ENCODE measurements at places on chromosomes 6 and 20.

- no peak for DNase-seq
Observed at GRCh38 chr6:7912024-7912423, 1.4 kb upstream of the TXNDC5 start.

DNA sequence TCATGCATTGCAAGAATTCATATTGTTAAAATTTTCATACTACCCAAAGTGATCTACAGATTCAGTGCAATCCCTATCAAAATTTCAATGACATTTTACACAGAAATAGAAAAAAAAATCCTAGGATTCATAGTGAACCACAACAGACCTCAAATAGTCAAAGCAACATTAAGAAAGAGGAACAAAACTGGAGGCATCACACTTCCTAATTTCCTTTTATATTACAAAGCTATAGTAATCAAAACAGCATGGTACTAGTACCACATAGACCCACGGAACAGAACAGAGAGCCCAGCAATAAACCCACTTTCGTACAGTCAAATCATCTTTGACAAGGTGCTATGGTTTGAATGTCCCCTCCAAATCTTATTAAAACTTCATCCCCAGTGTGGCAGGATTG, 39.7 kb downstream of the NTSR1 start:
- no peak for DNase-seq

DNA sequence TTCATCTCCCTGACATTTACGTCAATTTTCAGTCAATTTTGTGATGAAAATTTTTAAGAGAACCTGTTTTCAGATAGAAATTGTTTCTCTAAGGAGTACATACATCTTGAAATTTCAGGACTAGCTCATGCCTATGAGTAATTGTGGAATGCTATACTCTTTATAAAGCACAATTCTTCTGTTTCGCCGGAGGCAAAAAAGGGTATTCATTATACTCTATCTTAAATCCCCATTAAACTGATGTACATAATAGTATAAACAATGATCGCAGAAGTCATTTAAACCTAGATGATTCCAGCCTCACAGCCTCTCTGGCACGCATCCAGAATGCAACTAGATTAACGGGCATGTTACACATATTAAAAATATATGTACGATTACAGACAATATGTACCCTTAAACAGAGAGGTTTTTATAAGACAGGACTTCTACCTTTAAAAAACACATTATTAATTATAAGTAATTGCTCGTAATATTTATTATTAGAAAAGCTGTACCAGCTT, 62.6 kb downstream of the NRSN1 start:
- no peak for DNase-seq

DNA sequence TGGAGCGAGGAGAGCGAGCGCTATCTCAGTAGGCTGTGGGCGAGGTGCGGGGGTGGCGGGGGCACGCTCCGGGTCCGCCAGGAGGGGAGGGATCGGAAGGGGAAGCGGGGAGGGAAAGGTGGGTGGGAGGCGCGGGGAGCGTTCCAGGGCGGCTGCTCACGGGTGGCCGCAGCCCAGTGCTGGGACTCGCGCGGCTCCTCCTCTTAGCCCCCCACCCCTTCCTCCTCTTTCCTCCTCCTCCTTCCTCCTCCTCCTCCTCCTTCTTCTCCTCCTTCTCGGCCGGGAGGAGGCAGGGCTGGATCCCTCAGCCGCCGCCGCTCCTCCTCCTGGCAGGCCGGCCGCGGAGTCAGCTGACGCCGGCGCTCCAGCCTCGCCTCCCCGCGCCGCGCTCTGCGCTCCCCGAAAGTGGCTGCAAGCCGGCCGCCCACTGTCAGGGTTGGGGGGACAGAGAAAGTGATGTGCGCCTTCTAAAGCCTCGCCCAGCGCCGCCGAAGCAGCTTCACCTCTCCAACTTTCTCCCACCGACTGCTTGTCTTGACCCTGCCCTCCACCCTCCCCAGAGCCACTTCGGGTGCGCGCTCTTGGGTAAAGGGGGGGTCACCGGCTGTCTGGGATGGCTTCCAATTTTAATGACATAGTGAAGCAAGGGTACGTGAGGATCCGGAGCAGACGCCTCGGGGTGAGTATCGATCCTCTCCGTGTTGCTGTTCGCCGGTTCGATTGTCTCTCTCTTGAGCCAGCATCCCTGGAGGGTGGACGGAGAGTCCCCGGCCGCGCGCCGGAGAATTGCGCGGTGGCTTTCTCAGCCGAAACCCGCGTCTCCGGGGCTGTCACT, at the start of gene DOK5:
TSS of gene DOK5 (plus strand) at position 260 of the 835 bp plus-strand sequence. CDS start at position 614, 354 bp downstream.
- DNase-seq, result no peak

DNA sequence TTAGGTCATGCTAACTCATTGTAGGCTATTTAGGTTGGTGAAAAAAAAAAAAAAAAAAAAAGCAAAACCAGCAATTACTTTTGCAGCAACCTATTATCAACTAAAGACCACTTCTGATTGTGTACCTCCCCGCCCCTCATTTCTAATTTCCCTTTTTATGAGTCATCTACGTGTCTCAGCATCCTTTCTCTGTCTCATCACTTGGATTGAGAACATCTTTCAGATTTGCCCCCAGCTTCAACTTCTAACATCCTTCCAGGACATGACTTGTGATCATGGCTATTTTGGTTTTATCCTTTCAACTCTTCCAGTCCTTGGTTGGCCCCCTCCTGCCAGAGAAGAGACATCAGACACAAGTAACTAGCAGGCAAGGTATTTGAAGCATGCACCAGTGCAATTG, 156.7 kb upstream of the CCN2 start:
- no peak for DNase-seq

DNA sequence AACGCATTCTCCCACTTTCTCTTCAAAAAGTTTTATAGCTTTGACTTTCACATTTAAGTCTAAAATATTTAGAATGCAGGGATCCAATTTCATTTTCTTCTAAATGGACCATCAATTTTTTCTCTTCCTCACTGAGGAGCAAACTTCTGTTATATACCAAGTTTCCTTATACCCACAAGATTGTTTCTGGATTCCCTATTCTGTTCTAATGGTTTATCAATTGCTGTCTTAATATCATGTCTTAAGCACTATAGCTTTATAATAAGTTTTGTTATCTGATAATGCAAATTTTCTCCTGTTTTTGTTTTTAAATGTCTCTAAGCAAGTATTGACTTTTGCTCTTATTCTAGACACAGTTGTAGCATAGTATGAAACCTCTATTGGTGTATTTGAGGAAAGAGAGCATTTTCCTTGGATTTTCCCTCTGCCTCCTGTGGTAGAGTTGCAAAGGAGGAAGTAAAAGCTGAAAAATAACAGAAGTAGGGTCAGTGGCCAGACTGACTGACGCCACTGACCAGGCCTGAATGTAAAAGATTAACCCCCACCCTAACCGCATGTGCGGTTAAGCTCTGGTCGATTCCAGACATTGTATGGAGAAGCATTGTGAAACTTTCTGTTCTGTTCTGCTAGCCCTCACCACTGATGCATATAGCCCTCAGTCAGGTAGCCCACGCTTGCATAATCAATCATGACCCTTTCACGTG, 40.3 kb downstream of the GPX5 start:
- no peak for DNase-seq

DNA sequence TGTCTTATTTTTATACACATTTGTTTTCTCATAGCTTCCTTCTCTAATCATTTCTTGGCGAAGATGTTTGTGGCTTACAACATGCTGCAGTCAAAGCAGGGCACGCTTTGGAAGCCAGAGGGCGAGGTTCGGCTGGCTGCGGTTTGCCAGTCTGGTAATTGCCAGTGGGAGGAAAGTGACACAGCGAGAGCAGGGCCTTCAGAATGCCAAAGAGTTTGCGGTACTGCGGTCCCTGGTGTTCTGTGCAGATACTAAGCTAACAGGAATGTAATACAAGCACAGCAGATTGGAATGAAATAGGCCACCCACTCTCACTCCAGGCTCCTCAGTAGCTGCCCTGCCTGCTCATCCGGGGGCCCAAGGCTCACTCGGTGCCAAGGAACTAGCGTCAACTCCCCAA, 58.7 kb upstream of the TGM3 start:
- DNase-seq, result no peak

DNA sequence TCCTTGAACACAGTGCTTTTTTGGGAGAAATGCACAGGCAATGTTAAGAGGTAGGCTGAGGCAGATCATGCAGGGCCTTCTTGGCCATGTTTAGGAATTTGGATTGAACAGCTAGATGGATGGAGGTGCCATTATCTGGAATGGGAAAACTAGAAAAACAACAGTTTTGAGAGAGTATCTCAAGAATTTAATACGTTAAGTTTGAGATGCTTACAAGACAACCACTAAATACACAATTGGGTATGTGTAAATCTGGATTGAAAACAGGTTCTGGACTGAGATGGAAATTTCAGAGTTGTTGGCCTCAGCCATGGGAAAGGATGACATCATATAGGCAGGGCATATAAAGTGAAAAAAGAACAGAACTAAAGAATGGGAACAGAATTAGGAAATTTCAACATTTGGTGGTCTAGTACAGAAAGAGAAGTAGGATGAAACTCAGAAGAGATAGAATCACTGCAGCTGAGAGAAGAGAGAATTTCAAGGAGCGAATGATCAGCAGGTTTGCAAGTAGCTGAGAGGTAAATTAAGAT, 37.1 kb downstream of the NCOA7 start:
- DNase-seq, result no peak

- DNase-seq, result no peak
Observed at GRCh38 chr6:124937645-124938044, 24.6 kb upstream of the RNF217 start.

DNA sequence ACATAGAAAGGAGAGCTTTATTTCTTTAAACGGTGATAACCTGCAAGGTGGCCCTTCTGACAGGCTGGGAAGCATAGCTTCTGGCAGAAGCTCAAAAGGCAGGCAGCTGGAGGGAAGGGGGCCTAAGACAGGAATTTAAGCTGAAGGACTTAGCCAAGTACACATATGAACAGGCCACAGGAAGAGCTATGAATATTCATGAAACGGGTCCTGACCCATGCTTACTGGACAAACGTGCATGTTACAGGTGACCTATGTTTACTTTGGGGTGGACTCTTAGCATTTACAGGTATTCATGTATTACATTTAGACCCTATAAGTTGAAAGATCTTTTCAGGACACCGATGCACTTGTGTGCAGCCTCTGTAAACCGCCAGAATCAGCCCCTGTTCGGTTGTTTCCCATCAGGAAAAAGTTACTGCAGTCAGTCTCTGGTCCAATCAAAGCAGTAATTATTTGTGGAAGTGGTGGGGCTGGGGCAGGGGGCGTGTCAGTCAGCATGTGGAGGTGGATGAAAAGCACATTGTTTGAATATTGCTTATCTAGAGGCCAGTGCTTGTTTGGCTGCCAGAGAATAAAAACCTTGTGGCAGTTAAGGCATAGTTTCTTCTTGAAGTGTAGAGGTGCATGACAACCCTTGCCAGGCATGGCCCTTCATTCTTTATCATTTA, 2.9 kb upstream of the GZF1 start:
- no peak for DNase-seq

DNA sequence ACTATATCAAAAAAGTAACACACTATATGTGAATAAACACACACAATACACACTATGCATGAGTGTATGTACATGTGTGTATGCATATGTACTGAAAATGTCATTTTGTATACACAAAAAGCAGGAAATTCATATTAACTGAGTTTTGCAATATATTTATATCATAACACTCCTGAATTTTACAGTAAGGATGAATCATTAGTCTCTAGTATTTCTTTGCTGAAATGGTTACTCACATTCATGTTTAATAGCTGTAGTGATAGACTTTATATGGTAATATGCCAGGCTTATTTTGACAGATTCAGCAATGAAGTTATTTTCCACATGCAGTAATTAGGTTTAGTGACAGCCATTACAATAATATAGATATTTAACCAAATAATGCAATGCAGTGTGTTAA, 1216.2 kb upstream of the CITED2 start:
- no peak for DNase-seq

DNA sequence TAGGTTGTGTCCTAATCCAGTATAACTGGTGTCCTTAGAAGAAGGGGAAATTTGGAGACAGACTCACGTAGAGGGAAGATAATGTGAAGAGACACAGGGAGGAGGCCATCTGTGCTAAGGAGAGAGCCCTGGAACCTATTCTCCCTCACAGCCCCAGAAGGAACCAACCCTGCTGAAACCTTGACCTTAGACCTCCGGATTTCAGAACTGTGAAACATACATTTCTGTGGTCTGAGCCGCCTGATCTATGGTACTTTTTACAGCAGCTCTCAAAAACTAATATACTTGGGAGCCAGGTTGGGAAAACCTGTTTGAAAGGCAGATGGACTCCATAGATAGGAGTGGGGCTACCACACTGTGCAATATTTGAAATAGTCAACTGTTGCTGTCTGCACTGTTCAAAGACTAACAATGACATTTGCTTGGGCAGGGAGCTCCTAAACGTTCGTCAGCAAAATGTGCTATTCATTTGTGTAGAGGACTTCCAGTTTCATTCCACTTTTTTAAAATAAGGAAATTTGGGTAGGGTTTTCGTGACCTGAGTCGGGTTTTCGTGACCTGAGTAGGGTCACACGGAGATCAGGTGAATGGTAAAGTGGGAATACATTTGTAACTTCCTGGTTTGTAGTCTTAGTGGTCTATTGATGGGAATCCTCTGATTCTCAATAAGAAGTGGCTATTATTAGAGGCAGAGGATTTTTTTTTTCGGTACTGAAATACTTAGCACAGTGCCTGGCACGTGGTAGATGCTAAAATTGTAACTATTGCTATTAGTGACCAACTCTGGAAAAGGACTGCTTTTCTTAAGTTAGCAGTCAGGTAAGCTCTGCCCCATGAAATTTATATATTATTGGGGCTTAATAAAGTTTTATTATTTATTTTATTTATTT, 11.4 kb downstream of the TAGAP start:
- no peak for DNase-seq

- DNase-seq, result no peak
Observed at GRCh38 chr20:60220706-60221105, 262.5 kb downstream of the CDH26 start.

- no peak for DNase-seq
Observed at GRCh38 chr6:44561832-44562665, 174.5 kb downstream of the CDC5L start.

DNA sequence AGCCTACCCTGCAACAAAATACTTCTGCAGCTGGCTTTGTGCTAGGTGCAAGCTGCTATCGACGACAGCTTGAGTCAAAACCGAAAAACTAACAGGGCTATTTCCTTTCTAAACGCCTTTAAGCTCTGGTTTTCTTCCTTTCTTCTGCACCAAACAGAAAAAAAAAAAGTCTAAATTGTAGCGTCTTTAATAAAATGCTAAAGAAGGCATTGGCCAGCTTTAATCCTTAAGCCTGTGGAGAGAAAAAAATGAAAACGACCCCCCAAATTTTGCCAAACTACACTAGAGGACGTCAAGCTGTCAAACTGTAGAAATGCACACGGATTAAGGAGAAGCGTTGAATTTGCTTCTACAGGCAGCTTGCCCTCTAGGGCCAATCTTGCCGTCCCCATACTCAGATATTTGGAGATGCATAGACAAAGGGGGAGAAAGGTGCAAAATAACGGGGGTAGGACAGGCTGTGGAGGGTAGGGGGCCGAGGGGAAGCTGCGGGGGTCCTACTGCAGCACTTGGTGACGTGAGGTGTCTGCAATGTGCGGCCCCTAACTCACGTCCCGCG, 1.4 kb upstream of the NRN1 start:
- no peak for DNase-seq

GRCh38 chr6:137698636-137699030, 168.4 kb upstream of the TNFAIP3 start:
- DNase-seq, result no peak
